ENCODE measurements at places on chromosomes 4 and X.
A peak's percentile ranks its signal among the peaks of the same experiment; 100 is the strongest.

DNA sequence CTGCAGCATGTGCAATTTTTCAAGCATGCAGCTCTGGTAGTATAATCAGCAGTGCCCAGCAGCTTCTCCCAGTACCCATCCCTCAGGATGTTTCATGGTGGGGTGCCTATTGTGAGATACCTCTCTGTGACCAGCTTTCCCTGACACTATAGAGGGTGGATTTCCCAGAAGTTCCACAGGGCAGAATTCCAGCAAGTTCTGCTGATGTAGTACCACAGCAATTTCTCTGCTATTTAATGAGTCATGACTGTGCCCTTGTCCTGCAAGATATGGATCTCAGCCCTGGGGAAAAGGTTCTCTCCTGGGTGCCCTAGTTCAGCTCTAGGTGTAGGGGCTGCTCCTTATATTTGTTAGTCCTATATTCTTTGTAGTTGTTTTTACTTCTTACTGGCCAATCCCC lies 174.8 kb downstream of the ENOX2 start:
- DNase-seq = no peak

DNA sequence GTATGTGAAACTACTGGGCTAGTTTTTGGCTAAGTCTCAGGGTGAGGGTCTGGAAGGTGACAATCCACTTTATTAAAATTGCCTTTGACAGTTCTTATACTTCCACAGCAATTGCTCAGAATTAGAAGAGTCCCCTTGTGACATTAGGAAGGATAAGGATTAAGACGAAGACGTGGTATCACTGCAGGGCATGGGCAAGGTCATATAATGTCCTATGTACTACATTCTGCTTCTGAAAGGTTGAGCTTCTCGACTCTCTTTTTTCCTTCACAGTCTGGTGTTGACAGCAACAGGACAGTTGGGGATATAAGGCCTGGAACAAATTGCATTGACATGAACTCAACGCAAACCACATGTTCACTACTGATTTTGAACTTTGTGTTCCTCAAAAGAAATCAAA lies 40.9 kb upstream of the PRDM5 start:
- DNase-seq = no peak

DNA sequence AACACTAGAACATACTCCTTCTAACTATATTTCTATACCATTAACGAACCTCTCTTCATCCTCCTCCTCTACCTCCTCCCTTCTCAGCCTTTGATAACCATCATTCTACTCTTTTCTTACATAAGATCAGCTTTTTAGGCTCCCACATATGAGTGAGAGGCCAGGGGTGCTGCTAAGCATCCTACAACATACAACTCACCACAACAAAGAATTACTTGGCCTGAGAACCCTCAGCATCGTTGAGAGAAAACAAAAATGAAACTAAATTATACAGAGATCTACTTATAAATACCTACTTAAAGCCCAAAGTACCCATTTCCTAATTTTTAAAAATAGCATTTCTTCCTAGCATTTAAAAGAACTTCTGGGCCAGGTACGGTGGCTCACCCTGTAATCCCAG lies 77.7 kb downstream of the CC2D2A start:
- DNase-seq = no peak

DNA sequence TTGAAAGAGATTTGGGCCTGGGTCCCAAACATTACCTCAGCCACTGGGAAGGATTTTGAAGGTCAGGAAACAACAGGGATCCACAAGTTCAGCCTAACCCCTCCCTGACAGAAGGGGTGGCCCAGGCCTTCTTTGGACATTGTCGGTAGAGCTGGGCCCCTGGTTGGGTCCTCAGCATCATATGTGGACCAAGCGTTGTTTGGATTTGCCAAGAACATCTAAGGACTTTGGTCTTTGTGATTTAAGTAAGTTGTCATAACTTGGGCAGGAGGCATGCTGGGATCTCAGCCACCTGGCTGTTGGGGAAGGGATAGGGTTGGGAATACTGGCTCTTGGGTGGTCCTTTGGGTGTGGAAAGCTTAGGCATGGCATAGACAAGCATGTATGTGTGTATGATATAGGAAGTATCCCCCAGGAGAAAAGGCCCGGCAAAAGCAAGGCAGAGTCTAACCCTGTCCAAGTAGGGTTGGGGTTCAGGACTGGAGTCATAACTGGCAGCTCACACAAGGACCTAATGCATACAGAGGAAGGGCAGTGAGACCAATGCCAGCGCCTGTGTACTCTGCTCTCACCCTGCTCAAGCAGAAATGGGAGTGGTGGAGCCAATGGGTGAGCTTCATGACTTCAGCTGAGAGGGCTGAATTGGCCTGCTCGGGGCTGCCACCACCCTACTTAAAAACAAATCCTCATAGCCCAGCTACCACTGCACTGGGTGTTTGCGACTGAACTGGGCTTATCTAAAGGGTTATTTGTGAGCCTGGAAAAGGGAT lies 102.8 kb downstream of the RTL5 start:
- DNase-seq = no peak

- DNase-seq = no peak
Observed at GRCh38 chr4:163744861-163745260, 250.4 kb downstream of the TMA16 start.

- DNase-seq = no peak
Observed at GRCh38 chr4:180664766-180665368, 1578.3 kb upstream of the TENM3 start.

DNA sequence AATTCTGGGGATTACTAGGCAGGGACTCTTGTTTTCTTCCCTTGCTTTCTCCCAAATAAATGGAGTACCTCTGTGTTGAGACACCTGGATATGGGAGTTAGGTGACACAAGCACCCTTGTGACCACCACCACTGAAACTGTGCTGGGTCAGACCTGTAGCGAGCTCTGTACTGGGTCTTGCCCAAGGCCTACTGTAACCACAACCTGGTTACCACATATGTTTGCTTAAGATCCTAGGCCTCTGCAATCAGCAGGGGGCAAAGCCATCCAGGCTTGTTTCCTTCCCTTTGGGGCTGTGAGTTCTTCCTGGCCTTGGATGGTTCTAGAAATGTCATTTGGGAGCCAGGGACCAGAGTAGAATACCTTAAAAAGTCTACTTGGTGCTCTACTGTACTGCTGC lies 49.4 kb downstream of the LPAR4 start:
- no peak for DNase-seq

DNA sequence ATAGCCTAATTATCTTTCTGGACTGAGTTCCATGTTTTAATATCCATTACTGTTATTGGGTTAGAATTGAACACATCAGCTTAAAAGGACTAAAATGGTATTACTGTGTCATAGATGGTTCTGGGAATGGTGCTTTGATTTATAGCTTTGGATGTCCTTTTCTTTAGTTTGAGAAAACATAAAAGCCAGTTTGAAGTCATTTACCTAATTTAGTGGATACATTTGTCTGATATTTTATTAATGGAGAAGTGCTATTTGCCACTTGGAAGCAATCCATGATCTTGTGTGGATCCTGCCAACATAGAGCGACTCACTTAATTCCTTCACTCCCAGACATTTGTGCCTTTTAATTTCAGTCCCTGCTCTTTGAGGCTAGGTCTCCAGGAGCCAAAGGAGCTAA lies 212.4 kb upstream of the PACRGL start:
- no peak for DNase-seq

GRCh38 chr4:54104907-54105306 lies 4.9 kb downstream of the GSX2 start:
- DNase-seq = no peak

GRCh38 chr4:55884093-55884850 lies 30.8 kb downstream of the EXOC1 start:
- DNase-seq = no peak

- no peak for DNase-seq
Observed at GRCh38 chrX:85109235-85109634, 105.6 kb downstream of the APOOL start.

- DNase-seq = no peak
Observed at GRCh38 chrX:118181030-118181429, 64.4 kb upstream of the KLHL13 start.

DNA sequence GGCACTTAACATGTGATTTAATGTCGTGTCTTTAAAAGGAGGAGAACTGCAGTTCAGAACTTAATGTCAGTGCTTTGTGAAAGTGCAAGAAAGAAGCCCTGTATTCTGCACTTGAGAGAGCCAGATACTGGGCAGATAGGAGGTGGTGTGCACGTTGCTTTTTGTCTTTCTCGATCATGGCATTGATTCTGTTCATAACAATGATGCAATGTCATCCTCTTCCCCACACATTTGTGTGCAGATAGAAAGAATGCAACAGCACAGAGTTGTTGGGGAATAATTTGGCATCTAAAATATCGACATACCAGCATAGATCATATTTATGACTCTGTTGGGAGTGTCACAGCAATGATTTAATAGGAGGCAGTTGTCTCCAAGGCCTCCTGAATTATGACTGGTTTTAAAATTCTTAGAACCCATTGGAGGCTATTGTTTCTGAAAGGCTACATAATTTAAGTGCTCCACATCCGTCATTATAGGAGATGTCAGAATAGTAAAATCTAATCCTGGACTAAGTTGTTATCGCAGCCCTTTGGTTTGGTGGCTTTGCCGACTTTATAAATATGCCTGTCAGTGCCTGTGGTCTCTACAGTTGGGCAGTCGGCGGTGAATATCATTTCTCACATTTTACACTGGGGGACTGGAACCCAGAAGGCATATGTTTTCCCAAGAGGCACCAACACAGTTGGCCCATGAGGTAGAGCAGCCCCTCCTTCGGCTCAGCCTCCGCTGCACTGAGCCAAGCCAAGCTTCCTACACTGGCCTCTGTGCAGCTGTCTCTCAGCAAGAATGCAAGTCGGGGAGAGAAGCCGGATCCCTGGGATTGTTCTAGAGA lies 124.9 kb downstream of the PTTG2 start:
- no peak for DNase-seq

DNA sequence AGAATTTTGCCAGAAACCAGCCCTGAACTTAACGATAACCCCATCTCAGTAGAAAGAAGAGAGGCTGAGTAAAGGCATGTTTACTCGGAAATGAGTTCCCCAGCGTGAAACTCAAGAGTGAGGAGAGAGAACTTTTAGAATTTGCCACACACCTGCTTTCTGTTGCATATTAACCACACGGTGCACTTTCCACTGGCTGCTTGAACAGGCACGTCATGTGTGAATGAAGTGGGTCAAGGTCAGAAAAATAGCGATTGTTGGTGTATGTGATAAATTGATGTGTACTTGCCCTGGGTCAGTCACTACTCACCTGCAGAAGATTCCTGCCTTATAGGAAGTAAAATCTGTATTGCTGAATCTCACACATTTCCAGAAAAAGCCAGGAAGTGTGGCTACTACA lies 395.7 kb downstream of the TRIML1 start:
- no peak for DNase-seq

DNA sequence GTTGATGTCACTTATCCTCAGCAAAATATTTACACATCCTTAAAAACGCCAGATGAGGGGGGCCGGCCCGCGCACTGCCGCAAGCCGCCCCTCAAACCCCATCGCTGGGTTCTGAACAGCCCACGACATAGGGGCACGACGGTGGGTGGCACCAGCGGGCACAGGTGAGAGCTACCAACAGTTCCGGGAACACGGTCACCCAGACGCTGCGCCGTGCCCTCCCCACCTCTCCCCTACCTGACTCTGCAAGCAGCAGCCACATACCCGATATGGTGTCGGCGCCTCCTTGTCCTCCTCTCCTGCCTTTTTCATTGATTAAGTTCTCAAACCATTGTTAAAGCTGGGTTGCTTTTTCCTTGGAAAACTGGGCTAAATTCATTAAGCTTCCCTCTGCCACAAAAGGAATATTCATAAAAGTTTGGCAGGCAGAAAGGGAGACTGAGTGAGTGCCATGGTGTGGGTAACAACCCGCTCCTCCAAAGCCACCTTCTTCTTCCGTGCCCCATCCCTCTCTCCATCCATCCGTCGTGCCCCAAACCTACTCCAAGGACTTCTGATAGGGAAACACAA lies 1.4 kb downstream of the RAI2 start:
- peak; percentile 23 for DNase-seq

- DNase-seq = peak; percentile 19
Observed at GRCh38 chr4:7060346-7061150, 7.3 kb downstream of the GRPEL1 start.

GRCh38 chr4:41880840-41881831 lies 54.1 kb upstream of the TMEM33 start:
- no peak for DNase-seq

GRCh38 chr4:87982446-87983010 lies 7.0 kb downstream of the SPP1 start:
- DNase-seq = no peak

- no peak for DNase-seq
Observed at GRCh38 chr4:83618431-83618830, 82.5 kb downstream of the GPAT3 start.

DNA sequence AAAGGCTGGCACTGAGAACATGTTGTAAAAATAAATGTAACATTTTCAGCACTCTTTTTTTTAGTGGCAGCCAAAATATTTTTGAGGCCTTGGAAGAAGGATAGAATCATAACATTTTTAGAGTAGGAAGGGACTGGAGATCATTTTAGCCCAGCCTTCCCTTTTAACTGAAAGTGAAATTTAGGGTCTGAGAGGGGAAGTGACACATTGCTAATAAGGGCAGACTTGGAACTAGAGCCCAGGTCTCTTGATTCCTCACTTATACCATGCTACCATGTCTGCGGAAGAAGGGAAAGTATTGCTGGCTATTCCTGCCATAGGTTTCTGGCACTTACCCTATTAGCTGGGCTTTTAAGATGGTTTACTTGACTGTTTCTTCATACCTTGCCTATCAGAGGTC lies 4.8 kb downstream of the WDR44 start:
- DNase-seq = no peak

GRCh38 chr4:76806757-76807156 lies 91.2 kb downstream of the SOWAHB start:
- DNase-seq = no peak

- DNase-seq = no peak
Observed at GRCh38 chr4:8368998-8369397, 71.5 kb downstream of the ACOX3 start.

GRCh38 chrX:150239946-150240642 lies 123.0 kb upstream of the MAMLD1 start:
- no peak for DNase-seq

DNA sequence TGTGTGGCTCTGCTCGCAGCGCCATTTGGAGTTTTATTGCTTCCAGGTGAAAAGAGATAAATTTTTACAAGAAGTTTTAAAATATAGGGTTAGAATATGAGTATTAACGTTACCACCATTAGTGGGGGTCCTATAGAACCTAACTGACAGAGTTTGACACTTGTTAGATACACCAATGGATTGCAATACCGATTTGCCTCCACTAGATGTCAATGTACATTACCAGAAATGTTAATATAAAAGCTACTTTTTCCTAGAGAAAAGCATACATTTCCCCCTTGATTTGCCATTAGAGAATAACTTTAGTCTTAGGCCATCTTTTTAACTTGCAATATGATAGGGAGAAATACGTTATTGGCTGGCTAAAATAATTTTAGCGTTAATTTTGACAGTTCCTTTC lies 108.4 kb downstream of the LINC00632 start:
- DNase-seq = no peak

- DNase-seq = no peak
Observed at GRCh38 chrX:73831500-73831899, 268.5 kb downstream of the CHIC1 start.

DNA sequence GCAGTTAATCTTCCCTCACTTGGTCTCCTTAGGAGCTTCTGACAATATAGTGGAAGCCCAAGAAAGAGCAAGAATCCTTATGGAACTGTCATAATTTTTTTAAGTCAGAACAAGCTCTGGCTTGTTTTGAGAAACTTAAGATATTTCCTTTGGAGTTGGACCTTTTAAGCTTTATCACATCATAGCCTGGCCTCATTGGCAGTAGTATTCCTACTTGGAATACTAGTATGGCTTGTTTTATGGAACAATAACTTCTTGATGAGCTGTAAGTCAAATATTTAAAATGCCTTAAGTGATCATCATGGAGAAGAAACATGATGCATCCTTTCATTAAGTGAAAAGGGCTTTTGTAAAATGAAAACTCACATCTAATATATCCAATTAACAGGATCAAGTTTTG lies 78.0 kb upstream of the NRK start:
- DNase-seq = no peak

Data from breast epithelium (tissue), 4 donors.